ENCODE measurements at places on chromosomes 1 and 21.
A peak's percentile ranks its signal among the peaks of the same experiment; 100 is the strongest.

DNA sequence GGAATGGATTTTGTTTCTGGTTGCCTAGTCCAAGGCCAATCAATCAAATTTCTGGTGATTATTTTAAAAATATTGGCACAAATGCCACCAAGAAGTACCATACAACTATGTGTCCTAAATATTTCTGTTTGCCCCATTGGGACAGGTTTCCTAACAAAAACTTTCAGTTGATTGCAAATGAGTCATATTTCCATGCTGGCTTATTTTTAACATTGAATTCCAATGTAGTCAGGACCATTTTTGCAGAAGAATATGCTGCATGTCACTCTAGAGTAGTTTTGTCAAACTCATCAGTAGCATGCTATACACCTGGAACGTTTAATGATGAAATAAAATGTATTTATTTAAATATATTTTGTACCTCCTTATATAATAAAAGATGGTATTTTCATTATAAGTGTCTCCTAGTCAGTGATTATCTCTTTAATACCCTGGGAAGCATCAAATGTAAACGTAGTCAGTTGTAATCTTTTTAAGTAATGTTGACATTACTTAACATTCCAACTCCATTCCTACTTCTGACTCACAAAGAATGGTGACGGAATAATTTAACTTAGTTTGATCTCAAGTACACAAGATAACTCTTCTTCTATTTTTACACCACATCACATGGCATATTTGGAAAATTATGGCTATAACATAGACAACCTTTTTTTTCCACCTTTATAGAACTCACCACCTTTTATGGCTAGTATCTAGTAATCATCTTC lies 39.0 kb upstream of the USH2A start:
- no peak for DNase-seq

GRCh38 chr21:41839387-41840000 lies 39.6 kb downstream of the PRDM15 start:
- no peak for DNase-seq

- peak; percentile 74 for DNase-seq
These were observed 123.9 kb upstream of the VAMP3 start for GRCh38 chr1:7646981-7647901.

DNA sequence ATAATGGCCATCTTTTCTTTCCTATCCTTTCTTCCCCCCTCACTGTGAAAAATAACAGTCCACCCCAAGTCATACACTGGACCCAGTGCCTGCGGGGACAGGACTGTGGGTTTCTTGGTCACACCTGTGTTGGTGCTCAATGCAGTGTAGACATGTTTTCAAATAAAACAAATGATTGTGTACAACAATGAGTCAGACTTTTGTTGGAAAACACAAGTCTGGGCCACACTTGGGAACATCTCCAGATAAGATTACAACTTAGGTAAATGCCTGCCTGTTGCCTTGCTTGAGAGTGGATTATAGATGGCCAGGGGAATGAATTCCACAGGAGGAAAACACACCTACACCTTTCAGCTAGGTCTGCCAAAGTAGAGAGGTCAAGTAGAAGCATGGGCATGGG lies 34.1 kb downstream of the PDPN start:
- no peak for DNase-seq

DNA sequence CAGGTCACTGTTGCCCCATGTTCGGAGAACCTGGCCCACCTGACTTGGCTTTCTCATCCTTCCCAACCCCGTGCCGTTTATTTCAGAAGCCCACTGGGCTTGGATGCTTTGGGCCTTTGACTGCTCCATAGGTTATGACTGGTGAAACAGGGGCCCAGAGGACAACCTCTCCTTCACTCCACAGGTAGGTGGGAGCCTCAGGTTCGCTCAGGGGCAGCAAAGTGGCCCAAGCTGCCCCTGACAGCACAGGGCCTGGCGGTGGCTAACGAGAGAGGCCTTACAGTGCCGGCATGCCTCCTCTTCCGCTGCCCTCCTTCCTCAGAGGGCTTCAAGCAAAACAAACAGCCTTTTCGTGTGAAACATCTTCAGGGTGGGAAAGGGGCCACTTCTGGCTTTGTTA lies 16.9 kb downstream of the FAM89A start:
- DNase-seq, result no peak

GRCh38 chr21:42974832-42975820 lies 764 bp downstream of the PKNOX1 start:
- peak; percentile 80 for DNase-seq

- no peak for DNase-seq
These were observed 76.6 kb downstream of the RGL1 start for GRCh38 chr1:183881387-183882131.

- DNase-seq, result peak; percentile 76
These were observed 45.7 kb downstream of the PSMG1 start for GRCh38 chr21:39137248-39138178.
